PC-9 (cell line): ENCODE measurements at places on chromosomes 11 and 22. TPM values are rescaled to one million over a fixed set of nuclear protein-coding genes. Genes with fewer than 3 reads are reported as not detected.

DNA sequence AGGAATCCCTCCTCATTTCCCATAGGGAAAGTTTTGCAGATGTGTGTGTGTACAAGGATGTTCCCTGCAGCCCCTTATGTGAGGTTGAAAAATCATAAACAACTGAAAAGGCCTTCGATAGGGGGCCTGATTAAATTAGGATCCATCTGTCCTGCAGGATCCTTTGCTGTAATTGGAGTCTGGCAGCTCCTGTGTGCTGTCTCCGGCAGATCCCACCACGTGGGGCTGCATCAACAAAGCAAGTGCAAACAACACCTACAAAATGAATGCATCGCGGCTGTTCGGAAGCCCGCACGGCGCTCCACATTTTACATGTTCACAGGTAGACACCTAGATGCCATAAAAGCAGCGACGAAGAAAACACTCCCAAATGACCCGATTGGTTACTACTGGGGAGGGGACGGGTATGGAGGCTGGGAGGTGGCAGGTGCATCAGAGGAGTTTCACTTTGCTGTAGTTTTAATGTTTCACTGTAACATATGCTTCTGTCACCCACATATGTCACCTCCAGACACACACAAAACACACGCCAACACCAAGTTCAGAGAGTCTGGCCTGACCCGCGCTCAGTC, 52.2 kb downstream of the NFAM1 start:
- DNase-seq, result no peak

- DNase-seq, result no peak
Observed at GRCh38 chr11:78982473-78982872, 407.8 kb upstream of the NARS2 start.

DNA sequence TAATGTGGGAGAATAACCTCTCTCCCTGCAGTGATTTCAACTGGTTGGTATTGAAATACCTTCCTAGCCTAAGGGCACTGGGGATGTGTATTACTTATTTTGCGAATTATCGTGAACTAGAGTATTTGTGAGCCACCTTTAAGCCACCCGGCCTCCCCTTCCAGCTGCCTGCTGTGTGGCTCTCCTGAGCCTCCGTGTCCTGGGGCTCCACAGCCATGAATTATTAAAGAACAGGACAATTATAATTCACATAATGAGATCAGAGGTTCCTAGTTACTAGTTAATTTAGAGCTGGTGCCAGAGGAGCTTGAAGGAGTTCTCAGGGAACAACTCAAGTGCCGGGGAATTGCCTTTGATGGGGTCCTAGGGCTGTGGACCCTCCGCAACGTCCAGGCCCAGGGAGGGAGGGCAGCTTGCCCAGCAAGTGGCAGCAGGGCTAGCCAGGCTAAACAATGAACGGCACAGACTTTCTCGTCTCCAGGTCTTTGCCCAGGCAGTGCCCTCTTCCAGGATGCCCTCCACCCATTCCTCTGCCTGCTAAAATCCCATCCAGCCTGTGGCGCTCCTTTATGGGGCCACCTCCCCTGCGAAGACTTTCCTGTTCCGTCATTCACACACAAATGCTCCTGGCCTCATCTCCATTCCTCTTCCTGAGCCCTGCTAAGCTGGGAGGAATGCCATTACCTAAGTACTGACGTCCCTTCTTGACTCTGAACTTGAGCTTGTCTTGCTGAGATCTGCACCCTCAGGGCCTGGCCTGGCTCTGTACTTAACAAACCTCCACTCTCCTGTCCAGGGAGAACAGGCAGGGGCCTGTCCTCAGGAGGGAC, 91.5 kb downstream of the RTL6 start:
- no peak for DNase-seq

DNA sequence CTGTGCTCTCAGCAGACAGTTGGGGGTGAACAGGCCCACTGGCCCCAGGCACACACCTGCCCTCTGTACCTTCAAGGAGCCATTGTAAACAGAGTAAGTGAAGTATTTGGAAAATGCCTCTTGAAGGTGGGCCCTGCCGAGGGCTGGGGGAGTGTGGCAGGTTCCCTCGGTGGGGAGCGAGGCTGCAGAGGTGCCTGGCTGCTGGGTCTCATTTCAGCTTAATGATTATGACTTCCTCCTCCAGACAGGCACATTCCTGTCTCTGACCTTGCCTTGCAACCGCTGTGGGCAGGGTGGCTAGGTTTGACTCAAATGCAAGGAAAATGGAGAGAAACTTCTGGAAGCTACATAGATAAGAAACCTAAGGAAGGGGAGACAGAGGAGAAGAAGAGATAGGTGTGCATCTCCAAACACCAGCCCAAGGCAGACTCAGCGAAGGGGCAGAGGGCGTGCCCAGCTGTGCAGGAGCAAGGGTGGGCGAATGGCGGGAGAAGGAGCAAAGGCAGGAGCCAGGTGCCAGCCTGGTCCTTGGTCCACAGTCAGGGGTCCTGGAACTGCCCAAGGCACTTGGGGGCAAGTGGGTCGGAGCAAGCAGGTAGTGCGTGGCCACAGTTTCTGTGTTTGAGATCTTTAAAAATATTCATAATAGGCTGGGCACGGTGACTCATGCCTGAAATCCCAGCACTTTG, 14.0 kb downstream of the GRAMD4 start:
- no peak for DNase-seq

GRCh38 chr11:110038201-110038600, 55.0 kb upstream of the ZC3H12C start:
- DNase-seq, result no peak

- DNase-seq, result no peak
Observed at GRCh38 chr11:43786016-43786415, 94.6 kb upstream of the ALKBH3 start.

- DNase-seq, result no peak
Observed at GRCh38 chr11:60485987-60486386, 6.6 kb upstream of the MS4A12 start.

DNA sequence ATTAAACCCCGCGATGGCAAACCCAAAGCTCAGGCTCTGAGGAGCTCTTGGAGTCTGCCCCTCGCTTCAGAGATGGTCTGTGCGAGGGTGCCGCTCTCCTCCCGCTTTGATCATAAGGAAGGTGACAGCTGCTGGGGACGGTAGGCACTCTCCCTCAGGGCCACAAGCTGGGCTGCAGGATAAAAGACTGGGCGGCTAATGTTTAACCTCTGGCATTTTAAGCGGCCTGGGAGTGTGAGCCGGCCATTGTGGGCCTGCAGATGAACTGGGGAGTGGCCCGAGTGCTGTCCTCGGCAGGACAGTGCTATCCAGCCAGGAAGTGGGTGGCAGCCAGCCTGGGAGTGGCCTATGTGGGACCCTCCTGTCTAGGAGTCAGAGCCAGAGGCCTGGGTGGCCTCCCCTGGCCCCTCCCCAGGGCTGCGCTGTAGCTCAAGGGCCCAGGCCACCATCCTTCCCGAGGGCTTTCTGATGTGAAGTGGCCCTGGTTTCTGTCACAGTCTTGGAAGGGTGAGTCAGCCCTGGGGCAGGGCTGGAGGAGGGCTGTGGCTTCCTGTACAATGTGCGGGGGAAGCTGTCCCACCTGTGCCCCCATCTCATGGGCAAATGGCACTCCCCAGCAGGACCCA, 58.7 kb upstream of the PRODH start:
- no peak for DNase-seq

DNA sequence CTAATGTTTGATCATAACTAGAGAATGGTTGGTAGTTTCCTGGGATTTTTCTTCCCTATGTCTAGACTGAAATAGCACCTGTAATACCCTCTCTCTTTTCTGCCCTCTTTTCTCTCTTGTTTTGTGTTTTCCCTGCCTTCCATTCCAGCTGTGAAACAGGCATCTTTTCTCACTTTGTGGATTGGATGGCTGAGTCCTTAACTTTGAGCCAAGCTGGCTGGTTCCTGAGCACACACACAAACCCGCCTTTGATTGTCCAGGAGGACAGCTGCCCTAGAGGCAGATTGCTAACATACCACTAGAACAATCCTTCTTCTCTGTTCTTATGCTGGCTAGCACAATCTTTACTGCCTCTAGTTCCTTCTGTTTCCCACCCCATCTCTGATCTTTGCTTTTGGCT, 17.7 kb downstream of the CTNND1 start:
- DNase-seq, result peak; percentile 88

- no peak for DNase-seq
Observed at GRCh38 chr11:102577723-102578122, 47.2 kb upstream of the MMP7 start.

DNA sequence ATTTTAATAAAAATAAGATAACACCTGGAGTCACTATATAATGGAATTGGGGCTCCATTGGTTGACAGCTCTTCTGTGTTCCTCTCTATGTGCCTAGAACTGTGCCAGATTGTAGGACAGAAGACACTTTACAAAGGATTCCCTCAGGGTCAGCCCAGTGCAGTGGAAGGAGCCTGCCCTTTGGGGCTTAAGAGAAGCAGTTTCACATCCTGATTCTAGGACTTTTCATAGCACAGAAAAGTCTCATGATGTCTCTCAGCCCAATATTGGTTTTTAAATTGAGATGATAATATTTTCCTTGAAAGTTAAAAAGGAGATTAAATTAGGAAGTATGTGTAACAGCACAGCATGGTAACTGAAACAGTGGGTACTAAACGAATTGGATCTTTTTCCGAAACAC, 7.1 kb downstream of the PLAAT4 start:
- no peak for DNase-seq

GRCh38 chr11:84924154-84924692, 702.9 kb downstream of the DLG2 start:
- DNase-seq, result no peak

- DNase-seq, result no peak
Observed at GRCh38 chr11:19661827-19662226, 50.8 kb upstream of the NAV2 start.

DNA sequence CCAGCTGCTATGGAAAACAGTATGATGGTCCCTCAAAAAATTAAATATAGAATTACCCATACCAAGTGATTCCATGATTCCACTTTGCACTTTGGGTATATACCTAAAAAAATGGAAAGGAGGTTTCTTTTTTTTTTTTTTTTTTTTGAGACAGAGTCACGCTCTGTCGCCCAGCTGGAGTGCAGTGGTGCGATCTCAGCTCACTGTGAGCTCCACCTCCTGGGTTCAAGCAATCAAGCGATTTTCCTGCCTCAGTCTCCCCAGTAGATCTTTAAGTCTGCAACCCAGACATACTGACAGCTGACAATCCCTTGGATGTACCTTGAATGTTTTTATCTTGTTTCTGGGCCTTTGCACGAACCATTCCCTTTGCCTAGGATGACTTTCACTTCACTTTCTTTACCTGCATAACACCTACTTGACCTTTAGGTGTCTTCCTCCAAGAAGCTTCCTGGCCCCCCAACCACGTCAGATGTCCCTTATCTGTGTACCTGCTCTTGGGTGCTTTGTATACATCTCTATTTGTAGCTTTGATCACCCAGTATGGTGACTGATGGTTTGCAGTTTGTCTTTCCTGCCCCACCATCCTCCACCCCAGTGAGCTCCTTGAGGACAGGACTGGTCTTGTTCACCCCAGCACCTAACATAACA, 11.6 kb downstream of the UCP3 start:
- no peak for DNase-seq

Gene PARVA
- total RNA-seq, result 31.5 and 41.2 TPM in 2 replicates

Gene SLC22A25
- not detected in 2 replicates for total RNA-seq

Gene WBP2NL
- total RNA-seq, result 7.1 and 12.2 TPM in 2 replicates
